ENCODE measurements at places on chromosomes 12 and 14. TPM values are rescaled to one million over a fixed set of nuclear protein-coding genes. Genes with fewer than 3 reads are reported as not detected.

BATF gene
- not detected for total RNA-seq

GPR135 gene
- 2.1 TPM for total RNA-seq

CHFR gene
- 28.7 TPM for total RNA-seq

DTX3 gene
- total RNA-seq, result 11.5 TPM

DNAI7 gene
- 0.18 TPM for total RNA-seq

SOAT2 gene
- total RNA-seq, result not detected

MGST1 gene
- 69.8 TPM for total RNA-seq

TSHR gene
- total RNA-seq, result not detected

RDH16 gene
- 0.14 TPM for total RNA-seq

KCNC2 gene
- total RNA-seq, result not detected

CLEC14A gene
- 3.6 TPM for total RNA-seq

ACSS3 gene
- 22.3 TPM for total RNA-seq

INHBC gene
- not detected for total RNA-seq

LYZ gene
- 0.09 TPM for total RNA-seq

GCH1 gene
- 12.4 TPM for total RNA-seq

AP5M1 gene
- total RNA-seq, result 11.2 TPM

AMHR2 gene
- total RNA-seq, result not detected

SIX4 gene
- 7.8 TPM for total RNA-seq

BHLHE41 gene
- total RNA-seq, result 0.43 TPM

PLXNC1 gene
- 7.7 TPM for total RNA-seq

AKAP3 gene
- 1.5 TPM for total RNA-seq

CDCA3 gene
- 2.0 TPM for total RNA-seq

NOVA1 gene
- 1.4 TPM for total RNA-seq

ABCD2 gene
- total RNA-seq, result 0.09 TPM

RPS6KL1 gene
- 0.46 TPM for total RNA-seq

ABHD12B gene
- total RNA-seq, result not detected

BCL11B gene
- total RNA-seq, result under 0.01 TPM

SERPINA1 gene
- not detected for total RNA-seq

NANOG gene
- not detected for total RNA-seq

PAH gene
- total RNA-seq, result not detected

LTB4R gene
- 0.71 TPM for total RNA-seq

CFAP251 gene
- 3.3 TPM for total RNA-seq

PNN gene
- 16.0 TPM for total RNA-seq

OTOGL gene
- 0.14 TPM for total RNA-seq

TAS2R9 gene
- not detected for total RNA-seq

TMEM229B gene
- 1.0 TPM for total RNA-seq

C12orf56 gene
- 0.28 TPM for total RNA-seq

TGM1 gene
- 1.6 TPM for total RNA-seq

GSC gene
- 0.71 TPM for total RNA-seq

MUCL1 gene
- not detected for total RNA-seq

OR4K17 gene
- not detected for total RNA-seq

ACVR1B gene
- total RNA-seq, result 11.8 TPM

All from smooth muscle cell of bladder (primary cell).